Effector memory CD4-positive, alpha-beta T cell (primary cell): ENCODE measurements at places on chromosomes 13 and 19.

- DNase-seq: no peak
Observed at GRCh38 chr13:32200741-32201140, 114.4 kb downstream of the ZAR1L start.

DNA sequence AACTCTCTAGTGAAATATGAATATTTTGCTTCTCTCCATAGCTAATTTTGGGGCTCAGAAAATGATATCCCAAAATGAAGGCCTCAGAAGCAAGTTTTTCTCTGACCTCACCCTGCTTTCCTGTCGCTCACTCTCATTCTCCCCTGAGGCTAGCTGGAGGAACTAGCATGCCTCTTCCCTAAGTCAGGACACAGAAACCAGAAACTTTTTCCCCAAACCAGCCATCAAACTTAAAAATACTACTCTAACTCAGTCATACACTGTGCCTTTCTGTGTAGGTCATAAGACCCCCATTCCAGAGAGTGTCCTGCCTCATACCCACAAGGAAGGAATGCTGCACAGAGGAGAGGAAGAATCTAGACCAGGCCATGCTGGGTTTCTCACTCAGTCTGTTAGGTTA, 329.6 kb downstream of the PCDH20 start:
- no peak for DNase-seq

DNA sequence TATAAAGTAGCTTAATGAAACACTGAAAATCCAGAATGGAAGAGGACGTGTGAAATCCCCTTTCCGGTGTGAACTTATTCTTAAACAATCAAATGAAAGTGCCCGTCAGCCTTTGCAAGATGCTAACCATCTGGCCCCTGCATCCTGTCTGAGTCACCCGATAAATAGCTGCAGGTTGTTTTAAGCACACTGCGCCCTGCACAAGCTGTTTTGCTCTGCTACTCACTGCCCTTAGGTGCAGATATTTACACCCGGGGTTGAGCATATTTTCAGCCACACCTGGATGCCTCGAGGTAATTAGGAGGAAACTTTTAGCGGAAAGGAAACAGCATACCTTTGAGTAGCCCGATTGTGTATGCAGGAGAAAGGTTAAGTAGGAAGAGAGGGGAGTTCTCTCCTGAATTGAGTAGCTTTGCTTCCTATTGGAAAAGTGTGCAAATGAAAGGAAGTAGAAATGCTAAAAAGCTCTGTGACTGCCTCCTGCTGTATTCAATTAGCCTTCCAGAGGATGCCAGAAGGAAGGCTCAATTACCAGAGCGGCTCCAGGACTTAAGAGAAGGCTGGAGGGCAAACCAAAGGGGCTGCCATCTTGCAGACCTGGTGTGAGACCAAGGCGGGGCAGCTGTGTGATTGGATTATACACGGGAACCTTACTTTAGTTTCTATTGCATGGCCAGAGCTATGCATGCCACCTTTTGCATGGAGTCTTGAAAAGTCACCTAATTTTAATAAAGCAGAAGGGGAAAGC, 42.5 kb downstream of the IRS2 start:
- DNase-seq: no peak

DNA sequence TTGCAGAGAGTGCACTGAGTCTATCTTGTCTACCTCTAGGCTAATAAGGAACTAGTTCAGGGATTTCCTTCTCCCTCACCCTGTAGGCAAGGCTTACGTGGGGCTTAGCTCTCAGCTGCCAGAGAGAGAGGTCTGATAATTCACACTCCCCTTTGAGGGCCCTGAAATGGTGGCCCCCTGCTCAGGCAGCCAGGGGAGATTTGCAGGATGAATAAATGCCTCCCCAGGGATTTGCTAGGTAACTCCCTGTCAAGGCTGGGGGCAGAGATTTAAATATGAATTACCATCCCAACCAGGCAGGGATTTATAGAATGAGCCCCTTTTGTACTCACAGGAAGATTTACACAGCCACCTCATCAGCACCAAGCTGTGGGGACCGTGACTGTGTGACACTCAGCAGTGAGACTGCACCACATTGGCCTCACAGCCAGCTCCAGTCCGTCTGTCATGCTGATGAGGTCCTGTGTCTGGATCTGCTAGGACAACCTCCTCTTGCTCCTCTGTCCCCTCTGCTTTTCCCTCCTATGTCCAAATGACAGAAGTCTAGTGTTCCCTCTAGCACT, 73.4 kb downstream of the CBY2 start:
- DNase-seq: no peak

- no peak for DNase-seq
Observed at GRCh38 chr19:51064534-51065220, at the start of gene KLK13. KLK13 (minus strand) TSS chr19:51065092; CDS start chr19:51065067, 25 bp downstream.

GRCh38 chr19:56765137-56765536, 75.4 kb downstream of the PEG3 start:
- no peak for DNase-seq

- DNase-seq: no peak
Observed at GRCh38 chr19:51784922-51785690, 9.9 kb upstream of the FPR3 start.

DNA sequence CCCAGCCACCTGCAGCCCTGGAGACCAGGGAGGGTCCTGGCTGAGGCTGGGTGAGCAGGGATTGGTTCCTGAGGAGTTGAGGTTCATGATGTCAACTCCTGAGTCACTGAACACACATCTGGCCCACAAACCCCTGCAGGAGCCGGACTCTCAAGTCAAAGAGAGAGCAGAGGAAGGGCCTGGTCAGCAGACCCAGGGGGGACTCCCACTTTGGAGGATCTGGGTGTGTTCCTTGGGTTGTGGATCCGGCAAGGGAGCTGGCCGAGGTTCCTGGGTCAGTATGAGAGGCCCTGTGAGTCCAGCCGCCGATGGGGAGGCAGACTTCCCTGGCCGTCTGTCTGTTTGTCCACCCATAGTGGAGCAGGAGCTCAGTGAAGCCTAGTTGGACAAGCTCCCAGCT, 4.0 kb downstream of the SLC7A10 start:
- no peak for DNase-seq

DNA sequence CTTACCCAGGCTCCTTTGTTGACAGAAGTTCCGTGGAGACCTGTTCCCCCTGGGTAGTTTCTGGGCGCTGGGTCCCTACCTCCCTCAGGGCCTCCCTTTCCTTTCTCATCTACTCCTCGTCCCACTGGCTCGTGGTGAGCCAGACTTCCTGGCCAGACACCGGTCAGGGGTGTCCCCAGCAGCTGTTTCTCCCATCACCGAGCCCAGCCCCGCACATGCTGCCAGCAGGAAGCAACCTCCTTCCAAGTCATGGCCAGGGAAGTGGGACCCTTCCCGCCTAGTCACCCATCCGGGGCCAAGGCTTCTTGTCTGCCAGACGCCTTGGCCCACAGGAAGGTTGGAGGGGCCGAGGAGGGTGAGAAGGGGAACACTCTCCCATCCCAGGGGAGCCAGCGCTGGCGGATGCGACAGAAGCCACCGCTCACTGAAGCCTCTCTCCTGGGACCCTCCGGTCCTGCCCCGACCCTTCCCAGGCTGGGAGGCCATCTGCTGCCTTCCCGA, 5.7 kb downstream of the PAK4 start:
- no peak for DNase-seq

DNA sequence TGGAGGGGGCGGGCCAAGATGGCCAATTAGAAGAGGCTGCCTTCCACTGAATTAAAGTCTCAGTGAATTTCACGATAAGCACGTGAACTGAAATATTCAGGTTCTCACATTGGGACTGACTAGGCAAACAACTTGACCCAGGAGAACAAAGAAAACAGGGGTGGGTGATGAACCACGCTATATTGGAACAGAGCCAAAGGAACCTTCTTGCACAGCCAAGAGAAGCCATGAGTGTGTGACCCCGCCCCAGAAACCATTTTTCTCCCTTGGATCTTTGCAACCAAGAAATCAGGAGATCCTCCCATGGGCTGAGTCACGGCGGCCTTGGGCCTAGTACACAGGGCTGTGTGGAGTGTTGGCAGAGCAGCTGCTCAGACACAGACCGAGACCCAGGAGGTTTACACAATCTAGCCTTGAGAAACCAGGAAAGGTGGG, 36.8 kb downstream of the ERICH4 start:
- DNase-seq: no peak

GRCh38 chr13:48890391-48890790, 85.3 kb upstream of the FNDC3A start:
- DNase-seq: no peak

- no peak for DNase-seq
Observed at GRCh38 chr19:55939206-55939605, 7.1 kb upstream of the NLRP13 start.

DNA sequence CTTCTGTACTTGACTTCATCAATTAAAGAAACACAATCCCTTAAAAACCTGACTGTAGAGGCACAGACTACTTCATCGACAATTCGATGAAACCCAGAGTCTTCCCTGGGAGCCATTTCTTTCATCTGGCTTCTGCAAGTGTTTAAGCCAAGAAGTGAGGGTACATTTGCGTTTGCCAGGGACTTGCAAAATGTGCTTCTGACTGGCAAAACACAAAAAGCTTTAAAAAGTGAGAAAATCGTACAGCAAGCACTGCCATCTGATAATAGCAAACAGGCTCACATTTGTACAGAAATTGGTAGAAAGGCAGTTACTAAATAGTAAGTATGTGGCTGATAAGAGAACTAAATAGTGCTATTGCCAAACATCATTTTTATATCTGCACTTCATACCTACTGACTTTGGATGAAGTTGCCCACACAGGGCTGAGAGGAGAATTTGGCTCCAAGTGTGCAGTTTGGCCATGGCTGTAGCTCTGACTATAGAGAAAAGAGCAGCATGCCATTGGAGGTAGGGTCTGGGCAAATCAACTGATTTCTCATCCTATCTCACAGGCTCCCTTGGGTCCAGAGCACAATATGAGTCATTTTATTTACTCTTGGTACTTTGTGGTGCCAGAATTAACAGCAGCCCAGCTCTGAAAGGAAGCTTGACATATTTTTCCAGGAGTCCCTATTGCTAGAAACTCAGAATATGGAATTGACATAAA, 358.1 kb downstream of the OXGR1 start:
- no peak for DNase-seq

DNA sequence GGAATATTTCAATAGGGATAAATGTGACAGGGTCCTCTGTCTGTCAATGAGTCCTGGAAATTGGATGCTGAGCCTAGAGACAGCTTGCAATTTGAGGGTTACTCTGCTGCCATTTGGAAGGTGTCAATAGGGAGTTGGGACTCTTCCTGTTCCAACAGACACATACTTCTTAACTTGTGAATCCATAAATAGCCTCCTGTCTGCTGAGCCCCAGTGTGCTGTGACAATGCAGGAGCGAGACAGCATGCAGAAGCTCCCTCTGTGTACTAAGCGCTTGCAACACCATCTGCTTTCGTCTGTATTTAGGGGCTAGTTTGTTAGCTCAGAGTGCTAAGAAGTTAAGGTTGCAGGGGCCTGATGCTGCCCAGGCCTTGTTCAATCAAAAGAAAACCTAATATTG, 58.5 kb upstream of the GPR12 start:
- DNase-seq: no peak

- no peak for DNase-seq
Observed at GRCh38 chr13:109963960-109964563, 177.7 kb upstream of the IRS2 start.

GRCh38 chr19:50460161-50460765, 16.0 kb upstream of the EMC10 start:
- no peak for DNase-seq

- DNase-seq: no peak
Observed at GRCh38 chr19:38015216-38015615, 108.2 kb downstream of the SIPA1L3 start.

GRCh38 chr13:40589285-40590109, 76.9 kb downstream of the FOXO1 start:
- no peak for DNase-seq

- no peak for DNase-seq
Observed at GRCh38 chr13:19596960-19597361, 35.6 kb upstream of the TPTE2 start.

DNA sequence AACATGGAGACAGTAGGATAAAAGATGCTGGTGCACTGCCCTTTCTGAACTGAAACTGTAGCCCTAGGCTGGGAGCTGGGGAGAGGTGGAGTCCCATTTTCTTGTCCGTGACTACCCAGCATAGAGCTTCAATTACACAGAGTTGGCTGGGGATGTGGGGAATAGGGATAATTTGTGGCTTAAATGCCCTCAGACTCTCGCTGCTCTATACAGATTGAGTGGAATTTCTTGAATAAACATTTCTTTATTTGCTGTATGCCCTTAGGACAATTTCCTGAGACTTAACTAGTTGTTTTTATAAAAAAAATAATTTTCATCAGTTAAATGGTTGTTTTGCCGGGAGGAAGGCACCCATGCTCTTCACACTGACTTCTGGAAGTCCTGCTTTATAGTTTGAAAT, 7.2 kb downstream of the IGFL2 start:
- no peak for DNase-seq

- no peak for DNase-seq
Observed at GRCh38 chr19:27738569-27739193, 1474.3 kb downstream of the UQCRFS1 start.

GRCh38 chr19:12155324-12155860, 1.1 kb downstream of the ZNF625 start:
- no peak for DNase-seq

GRCh38 chr19:12757544-12758274, 6.1 kb downstream of the BEST2 start:
- DNase-seq: peak; percentile 34

GRCh38 chr13:81639984-81640582, 1299.2 kb upstream of the SPRY2 start:
- DNase-seq: no peak

GRCh38 chr19:5436106-5436947, 18.9 kb upstream of the ZNRF4 start:
- DNase-seq: no peak

DNA sequence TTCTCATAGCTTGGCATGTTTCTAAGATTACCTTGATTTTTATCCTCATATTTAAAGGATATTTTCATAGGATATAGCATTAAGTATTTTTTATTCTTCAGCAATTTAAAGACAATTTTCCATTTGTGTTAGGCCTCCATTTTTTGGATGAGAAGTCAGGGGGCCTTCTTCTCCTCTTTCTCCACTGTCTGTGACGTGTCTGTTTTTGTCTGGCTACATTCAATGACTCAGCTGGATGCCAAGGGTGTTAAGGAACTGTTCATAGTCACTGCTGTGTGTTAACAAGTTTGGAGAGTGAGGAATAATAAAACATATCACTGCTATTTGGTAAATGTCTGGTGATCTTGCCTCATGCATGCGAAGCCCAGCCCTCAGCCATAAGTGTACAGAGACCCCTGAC, 36.4 kb downstream of the ZNF582 start:
- DNase-seq: no peak

DNA sequence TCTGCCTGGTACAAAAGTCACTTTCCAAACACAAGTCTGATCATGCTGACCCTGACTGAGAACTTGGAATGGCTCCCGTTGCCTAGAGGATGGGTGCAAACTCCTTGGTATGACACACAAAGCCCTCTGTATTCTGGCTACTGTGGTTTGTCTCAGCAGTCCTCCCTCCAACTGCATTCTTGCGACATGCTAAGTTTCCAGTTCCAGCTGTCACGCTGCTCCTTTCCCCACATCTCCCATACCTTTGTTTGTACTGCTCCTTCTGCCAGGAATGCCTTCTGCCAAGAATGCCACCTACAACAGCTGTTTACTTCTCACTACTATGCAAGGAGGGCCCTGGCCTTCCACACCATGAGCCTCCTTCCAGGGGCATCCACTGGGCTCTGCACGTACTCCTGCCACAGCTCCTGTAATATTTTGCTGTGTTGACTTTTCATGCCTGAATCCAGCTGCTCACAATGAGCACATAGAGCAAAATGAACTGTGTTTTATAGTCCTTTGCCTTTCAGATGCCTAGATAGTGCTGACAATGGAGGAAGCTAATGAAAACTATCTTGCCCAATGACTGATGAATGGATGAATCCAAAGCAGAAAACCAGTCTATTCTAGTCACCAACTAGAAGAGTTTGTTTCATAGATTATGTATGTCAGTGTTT, 543.7 kb downstream of the EFNB2 start:
- no peak for DNase-seq

- DNase-seq: no peak
Observed at GRCh38 chr19:27776020-27776419, 1436.9 kb downstream of the UQCRFS1 start.
